ENCODE measurements at places on chromosomes 3 and 15. TPM values are rescaled to one million over a fixed set of nuclear protein-coding genes. Genes with fewer than 3 reads are reported as not detected.
A peak's percentile ranks its signal among the peaks of the same experiment; 100 is the strongest.

DNA sequence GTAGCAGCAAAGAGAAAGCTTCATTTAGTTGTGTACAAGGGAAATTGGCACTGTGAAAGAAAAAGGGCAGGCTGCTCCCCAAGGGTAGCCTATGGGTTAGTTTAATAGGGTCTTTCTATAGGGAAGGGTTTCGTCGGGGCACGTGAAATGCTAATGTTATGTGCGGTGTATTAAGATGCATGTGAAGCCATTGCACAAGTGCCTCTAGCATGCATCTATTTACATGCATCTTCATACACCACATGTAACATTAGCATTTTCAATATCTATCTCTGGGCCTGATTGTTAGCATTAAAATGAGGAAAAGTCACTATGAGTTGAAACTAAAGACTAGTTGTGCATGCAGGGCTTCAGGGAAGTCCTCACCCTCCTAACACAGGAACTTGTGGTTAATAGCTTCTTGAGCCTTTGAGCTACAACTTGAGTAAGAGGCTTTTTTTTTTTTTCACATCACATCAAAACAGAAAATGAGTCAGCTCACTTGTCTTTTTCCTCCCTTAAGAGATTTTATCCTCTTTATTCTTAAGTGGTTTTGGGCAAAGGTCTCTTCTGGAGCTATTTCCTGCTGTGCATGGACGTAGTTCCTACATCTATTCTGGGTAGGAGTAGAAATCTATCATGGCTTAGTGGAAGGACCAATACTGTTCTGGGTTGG is 613.4 kb downstream of the ZPLD1 start:
- H3K27ac ChIP-seq, result no peak overlapping the region
- no peaks in the 10 kb centered on the region for H3K27me3 ChIP-seq
- no peak for DNase-seq
- no peaks in the 10 kb centered on the region for H3K36me3 ChIP-seq
- H3K4me1 ChIP-seq, result no peaks in the 10 kb centered on the region

Gene MUC20
- 11.0 TPM for total RNA-seq

Gene C3orf20
- total RNA-seq, result not detected

Gene GPR27
- total RNA-seq, result 3.0 TPM

- peaks cover 4% of the 10 kb centered on the region for H3K4me1 ChIP-seq
- no peak for DNase-seq
- no peak overlapping the region for H3K4me3 ChIP-seq
- H3K36me3 ChIP-seq, result no peaks in the 10 kb centered on the region
Measured at GRCh38 chr15:70433586-70434324, 329.6 kb downstream of the UACA start.

GRCh38 chr3:195372220-195372619 is 70.6 kb downstream of the ACAP2 start:
- DNase-seq, result no peak
- no peak overlapping the region for H3K4me3 ChIP-seq
- no peak overlapping the region for H3K27ac ChIP-seq
- no peaks in the 10 kb centered on the region for H3K27me3 ChIP-seq
- no peaks in the 10 kb centered on the region for H3K4me1 ChIP-seq

Gene DISP2
- total RNA-seq, result under 0.01 TPM

GRCh38 chr15:29903028-29903427 is 80.8 kb upstream of the TJP1 start:
- no peak overlapping the region for H3K4me3 ChIP-seq
- no peaks in the 10 kb centered on the region for H3K27me3 ChIP-seq

- peak overlapping the region; percentile 48 for H3K4me3 ChIP-seq
- H3K27me3 ChIP-seq, result no peaks in the 10 kb centered on the region
- no peaks in the 10 kb centered on the region for H3K4me1 ChIP-seq
- DNase-seq, result no peak
- H3K36me3 ChIP-seq, result no peaks in the 10 kb centered on the region
Measured at GRCh38 chr3:73622091-73622805, 2.5 kb downstream of the PDZRN3 start.

Gene FOXB1
- total RNA-seq, result not detected

Gene VGLL3
- 81.5 TPM for total RNA-seq

DNA sequence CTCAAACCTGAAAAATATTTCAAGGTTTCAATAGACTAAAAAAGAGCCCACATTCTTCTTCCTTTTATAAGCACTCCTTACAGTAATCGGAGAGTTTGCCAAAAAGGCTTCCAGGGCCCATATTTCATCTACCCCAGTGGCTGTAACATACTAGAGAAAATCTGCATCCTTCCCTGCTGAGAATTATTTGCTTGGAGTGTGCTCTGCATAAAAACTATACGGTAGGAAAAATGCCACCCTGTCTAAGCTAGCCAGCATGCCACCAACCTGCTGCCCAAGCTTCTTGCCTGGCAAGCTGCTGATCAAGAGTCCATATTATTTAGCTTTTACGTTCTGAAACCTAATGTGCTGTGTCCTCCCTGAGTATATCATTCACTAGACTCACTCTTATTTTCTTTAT is 107.1 kb downstream of the FGF12 start:
- no peak overlapping the region for H3K4me3 ChIP-seq
- H3K4me1 ChIP-seq, result no peaks in the 10 kb centered on the region
- no peaks in the 10 kb centered on the region for H3K36me3 ChIP-seq
- H3K27me3 ChIP-seq, result no peaks in the 10 kb centered on the region
- no peak overlapping the region for H3K27ac ChIP-seq
- DNase-seq, result no peak

Gene MEX3B
- total RNA-seq, result 1.9 TPM

Gene EFHB
- total RNA-seq, result 0.63 TPM

DNA sequence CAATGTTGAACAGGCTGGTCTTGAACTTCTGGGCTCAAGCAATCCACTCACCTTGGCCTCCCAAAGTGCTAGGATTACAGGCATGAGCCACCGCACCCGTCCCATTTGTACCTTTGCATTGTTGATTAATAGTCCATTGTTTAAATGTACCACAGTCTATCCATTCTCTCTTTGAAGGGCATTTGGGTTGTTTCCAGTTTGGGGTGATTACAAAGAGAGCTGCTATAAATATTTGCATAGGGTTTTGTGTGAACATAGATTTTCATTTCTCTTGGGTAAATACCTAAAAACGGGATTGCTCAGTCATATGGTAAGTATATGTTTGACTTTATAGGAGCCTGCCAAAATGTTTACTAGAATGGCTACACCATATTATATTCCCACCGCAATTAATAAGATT is 13.7 kb upstream of the PTPRG start:
- no peaks in the 10 kb centered on the region for H3K36me3 ChIP-seq
- no peaks in the 10 kb centered on the region for H3K27me3 ChIP-seq
- H3K4me3 ChIP-seq, result no peak overlapping the region
- no peak for DNase-seq
- H3K4me1 ChIP-seq, result no peaks in the 10 kb centered on the region
- H3K27ac ChIP-seq, result no peak overlapping the region

Gene IL17RB
- total RNA-seq, result 3.9 TPM

Gene CNBP
- total RNA-seq, result 450 TPM

GRCh38 chr3:186259612-186260383 is 102.2 kb downstream of the DGKG start:
- no peak overlapping the region for H3K4me3 ChIP-seq
- H3K27ac ChIP-seq, result no peak overlapping the region
- peak; percentile 26 for DNase-seq
- no peaks in the 10 kb centered on the region for H3K36me3 ChIP-seq

- no peaks in the 10 kb centered on the region for H3K36me3 ChIP-seq
- H3K27ac ChIP-seq, result no peak overlapping the region
- no peak for DNase-seq
- no peaks in the 10 kb centered on the region for H3K4me1 ChIP-seq
Measured at GRCh38 chr3:197590313-197590962, 34.7 kb upstream of the BDH1 start.

DNA sequence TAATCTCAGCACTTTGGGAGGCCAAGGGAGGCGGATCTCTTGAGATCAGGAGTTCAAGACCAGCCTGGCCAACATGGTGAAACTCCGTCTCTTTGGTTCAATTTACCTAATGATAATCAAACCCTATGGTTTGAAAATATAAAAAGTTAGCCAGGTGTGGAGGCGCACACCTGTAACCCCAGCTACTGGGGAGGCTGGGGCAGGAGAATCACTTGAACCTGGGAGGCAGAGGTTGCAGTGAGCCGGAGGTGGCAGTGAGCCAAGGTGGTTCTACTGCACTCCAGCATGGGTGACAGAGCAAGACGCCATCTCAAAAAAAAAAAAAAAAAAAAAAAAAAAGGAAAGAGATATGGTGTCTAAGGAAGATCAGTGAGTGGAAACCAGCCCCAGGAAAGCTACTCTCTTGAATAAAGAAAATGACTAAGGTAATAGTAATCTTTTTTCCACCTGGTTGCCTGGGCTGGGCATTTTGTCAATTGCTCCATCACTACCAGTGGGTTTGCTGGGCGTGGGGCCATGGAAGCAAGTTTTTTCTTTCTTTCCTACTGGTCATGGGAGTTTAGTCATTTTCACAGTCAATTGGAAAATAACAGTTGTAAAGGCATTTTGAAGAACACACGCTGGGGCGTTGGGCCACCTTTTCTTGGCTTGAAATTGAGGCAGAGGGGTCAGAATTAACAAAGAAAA is 387.6 kb upstream of the RGMA start:
- H3K4me3 ChIP-seq, result no peak overlapping the region
- H3K27me3 ChIP-seq, result no peaks in the 10 kb centered on the region
- DNase-seq, result no peak
- no peaks in the 10 kb centered on the region for H3K4me1 ChIP-seq
- H3K36me3 ChIP-seq, result no peaks in the 10 kb centered on the region

DNA sequence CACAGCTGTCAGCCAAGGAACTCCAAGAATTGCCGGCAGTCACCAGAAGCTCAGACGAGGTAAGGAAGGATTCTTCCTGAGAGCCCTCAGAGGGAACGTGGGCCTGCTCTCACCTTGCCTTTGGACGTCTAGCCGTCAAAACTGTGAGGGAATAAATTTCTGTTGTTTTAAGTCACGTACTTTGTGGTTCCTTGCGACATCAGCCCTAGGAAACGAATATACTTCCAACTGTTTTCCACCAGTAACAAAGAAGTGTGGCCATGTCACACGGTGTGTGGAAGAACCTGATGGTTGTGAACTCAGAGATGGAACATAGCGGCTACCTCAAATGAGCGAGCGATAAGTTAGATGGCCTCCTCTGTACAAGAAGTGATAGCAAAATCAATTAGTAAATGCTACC is 41.0 kb upstream of the B3GNT5 start:
- H3K36me3 ChIP-seq, result no peaks in the 10 kb centered on the region
- H3K4me3 ChIP-seq, result no peak overlapping the region
- peak overlapping the region; percentile 13 for H3K27ac ChIP-seq
- no peak for DNase-seq
- no peaks in the 10 kb centered on the region for H3K4me1 ChIP-seq

GRCh38 chr15:48059791-48060190 is 61.0 kb upstream of the SLC24A5 start:
- no peaks in the 10 kb centered on the region for H3K4me1 ChIP-seq
- H3K27ac ChIP-seq, result peak overlapping the region; percentile 33
- H3K36me3 ChIP-seq, result no peaks in the 10 kb centered on the region
- no peaks in the 10 kb centered on the region for H3K27me3 ChIP-seq
- H3K4me3 ChIP-seq, result no peak overlapping the region
- peak; percentile 49 for DNase-seq

GRCh38 chr15:95503640-95504225 is 826.8 kb upstream of the NR2F2 start:
- H3K27ac ChIP-seq, result no peak overlapping the region
- H3K36me3 ChIP-seq, result no peaks in the 10 kb centered on the region
- DNase-seq, result no peak
- no peaks in the 10 kb centered on the region for H3K27me3 ChIP-seq
- H3K4me1 ChIP-seq, result no peaks in the 10 kb centered on the region
- no peak overlapping the region for H3K4me3 ChIP-seq

- H3K4me3 ChIP-seq, result no peak overlapping the region
- DNase-seq, result no peak
- H3K27ac ChIP-seq, result no peak overlapping the region
- H3K36me3 ChIP-seq, result no peaks in the 10 kb centered on the region
- H3K4me1 ChIP-seq, result no peaks in the 10 kb centered on the region
Measured at GRCh38 chr3:177642042-177642803, 444.9 kb upstream of the TBL1XR1 start.

- no peak overlapping the region for H3K4me3 ChIP-seq
- no peaks in the 10 kb centered on the region for H3K27me3 ChIP-seq
- no peak overlapping the region for H3K27ac ChIP-seq
Measured at GRCh38 chr3:188829576-188829975, 342.2 kb upstream of the TPRG1 start.

Gene CYP1A2
- total RNA-seq, result not detected

Gene ANKUB1
- 0.84 TPM for total RNA-seq

DNA sequence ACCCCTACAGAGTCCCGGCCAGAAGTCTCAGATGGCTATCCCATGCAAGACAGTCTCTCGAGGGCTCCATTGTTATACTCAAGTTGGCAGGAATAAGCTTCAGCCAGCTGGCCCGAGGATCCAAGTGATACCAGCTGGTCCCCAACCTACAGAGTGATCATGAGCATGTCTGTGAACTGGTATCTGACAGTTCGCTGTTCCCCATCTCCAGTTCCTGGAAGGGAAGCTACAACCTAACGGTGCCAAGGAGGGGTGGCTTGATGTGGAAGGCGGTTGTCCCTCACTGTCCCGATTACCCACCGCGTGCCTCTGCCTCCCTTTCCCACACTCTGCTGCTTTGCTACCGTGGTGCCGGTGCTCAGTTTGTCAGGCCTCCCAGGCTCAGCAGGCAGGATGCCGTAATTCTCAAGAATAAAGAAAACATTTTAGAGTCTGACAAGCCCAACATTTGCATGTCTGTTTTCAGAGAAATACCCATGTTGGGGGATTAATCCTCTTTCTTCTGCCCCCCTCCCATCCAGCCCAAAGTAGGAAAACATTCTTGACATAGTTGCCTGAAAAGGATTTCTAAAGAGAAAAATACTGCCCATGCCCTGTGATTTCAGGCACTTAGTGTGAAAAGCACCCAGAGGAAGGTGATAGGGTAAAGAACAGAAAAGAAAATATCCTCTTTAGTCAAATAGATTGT is 49.4 kb upstream of the HES1 start:
- DNase-seq, result no peak
- no peaks in the 10 kb centered on the region for H3K4me1 ChIP-seq
- no peaks in the 10 kb centered on the region for H3K27me3 ChIP-seq
- H3K27ac ChIP-seq, result no peak overlapping the region
- no peak overlapping the region for H3K4me3 ChIP-seq
- H3K36me3 ChIP-seq, result no peaks in the 10 kb centered on the region

All from tibial nerve (tissue), 4 donors.